ENCODE measurements at places on chromosomes 7 and 10.

GRCh38 chr7:38775506-38776175, 133.3 kb downstream of the VPS41 start:
- no peak for DNase-seq

DNA sequence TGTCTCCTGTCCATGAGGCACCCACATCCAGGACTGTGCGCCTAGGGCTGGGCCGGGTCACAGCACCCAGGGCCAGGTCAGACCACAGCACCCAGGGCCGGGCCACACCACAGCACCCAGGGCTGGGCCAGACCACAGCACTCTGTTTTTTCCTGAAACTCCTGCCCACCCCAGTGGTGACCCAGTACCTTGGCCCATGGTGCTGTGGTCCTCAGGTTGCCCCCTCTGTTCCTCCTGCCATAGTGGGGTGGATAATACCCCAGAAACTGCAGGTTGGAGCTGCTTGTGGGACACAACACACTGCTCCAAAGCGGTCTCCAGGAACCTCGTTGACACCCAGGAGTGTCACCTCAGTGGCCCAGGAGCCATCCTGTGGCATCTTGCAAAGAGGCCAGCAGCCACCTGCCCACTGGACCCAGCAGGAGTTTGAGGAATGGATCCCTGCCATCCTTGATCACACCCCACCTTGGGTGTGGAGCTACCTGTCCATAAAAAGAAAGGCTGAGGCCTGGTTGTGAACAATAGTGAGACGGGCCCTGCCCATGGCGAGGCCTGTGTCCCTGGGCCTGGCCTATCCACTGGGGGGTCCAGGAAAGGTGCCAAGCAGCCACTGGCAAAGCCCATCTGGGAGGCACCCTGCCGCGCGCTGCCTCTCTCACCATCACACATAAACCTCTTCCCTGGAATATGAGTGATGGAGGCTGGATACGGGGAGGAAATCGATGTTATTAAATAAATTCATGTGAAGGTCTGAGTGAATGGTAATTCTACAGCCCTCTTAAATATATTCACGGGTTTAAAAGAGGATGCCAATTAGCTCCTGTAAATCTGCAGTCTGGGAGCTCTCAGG, 89.0 kb downstream of the NKX6-2 start:
- no peak for DNase-seq

DNA sequence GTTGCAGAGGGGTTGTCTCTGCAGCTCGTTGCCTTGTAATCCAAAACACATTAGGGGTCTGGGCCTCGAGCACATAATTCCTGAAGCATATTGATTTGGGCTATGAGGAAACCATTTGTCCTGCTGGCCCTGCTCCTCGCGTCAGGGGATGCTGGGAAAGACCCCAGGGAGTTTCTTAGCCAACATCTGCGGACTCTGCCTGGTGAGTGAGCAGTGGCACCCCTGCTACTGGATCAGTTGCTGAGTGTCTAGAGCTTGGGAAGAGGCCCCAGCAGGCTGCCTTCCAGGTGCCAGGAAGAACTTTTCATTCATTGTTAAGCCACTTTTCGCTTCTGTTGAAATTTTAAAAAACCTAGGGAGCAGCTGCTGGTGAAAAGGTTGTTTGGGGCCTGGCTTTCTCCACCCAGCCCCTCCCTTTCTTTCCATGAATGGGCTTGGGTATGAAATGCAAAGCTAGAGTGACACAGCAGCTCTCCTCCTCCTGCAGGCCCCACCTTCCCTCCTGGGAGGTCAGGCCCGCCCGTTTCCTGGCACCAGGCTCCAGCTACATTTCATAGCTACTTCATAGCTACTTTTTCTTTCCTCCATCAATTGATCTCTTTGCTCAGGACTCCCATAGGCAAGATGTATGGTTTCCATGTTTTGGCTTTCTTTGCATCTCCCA, 26.8 kb downstream of the TACR2 start:
- no peak for DNase-seq

DNA sequence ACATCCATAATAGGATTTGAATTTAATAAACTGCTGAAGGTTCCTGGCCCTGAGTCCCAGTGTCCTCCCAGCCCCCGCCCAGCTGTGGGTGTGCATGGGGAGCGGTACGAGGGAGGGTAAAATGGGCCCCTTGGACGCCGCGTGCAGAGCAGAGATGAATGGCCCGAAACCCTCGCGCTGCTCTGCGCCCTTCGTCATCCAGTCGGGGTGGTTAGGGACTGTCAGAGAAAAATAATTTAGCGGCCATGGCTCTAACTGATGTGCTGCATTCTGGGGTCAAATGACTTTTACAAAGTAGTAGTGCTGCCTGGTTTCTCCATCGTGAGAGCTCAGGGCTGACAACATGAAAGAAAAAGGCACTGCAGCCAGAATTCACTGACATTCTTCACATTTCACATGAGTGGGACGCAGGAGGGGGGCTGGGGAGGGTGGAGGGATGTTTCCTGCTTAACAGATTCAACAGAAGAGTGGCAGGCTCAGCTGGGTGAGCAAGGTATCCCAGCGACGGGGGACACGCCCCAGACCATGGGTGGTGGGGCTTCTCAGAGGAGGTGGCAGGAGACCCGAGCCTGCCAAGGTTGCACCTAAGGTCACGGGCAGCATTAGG, 304.5 kb downstream of the WDR37 start:
- DNase-seq: no peak

- DNase-seq: no peak
Observed at GRCh38 chr10:88763441-88763840, 3.6 kb downstream of the LIPN start.

GRCh38 chr7:37284805-37285231, 163.8 kb downstream of the ELMO1 start:
- DNase-seq: peak; percentile 13

GRCh38 chr7:96266015-96266414, 55.9 kb downstream of the SLC25A13 start:
- no peak for DNase-seq

DNA sequence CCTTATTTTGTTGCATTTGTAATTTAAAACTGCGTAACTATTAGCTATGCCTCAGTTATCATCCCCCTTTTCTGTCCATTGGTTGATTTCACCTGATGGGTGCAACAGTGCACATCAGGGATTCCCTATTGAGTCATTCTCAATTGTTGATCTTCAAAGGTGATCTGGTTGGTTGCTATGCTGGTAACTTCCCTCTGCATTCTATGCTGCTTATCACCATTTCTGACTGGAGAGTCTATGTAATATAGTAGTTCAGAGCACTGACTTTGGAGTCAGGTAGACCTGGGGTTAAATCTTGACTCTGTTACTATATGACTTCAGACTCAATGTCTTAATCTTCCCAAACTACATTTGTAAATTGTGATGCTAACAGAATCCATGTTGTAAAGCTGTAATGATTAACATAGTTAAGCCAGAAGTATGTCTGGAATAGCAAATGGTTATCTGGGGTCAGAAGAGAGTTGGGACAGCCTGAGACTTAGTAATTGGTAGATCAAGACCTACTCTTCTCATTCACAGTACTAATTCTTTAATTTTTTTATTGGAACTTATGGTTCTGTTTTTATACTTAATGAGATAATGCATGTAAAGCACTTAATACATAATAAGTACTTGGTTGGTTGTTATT, 38.1 kb downstream of the EXOC6 start:
- no peak for DNase-seq

DNA sequence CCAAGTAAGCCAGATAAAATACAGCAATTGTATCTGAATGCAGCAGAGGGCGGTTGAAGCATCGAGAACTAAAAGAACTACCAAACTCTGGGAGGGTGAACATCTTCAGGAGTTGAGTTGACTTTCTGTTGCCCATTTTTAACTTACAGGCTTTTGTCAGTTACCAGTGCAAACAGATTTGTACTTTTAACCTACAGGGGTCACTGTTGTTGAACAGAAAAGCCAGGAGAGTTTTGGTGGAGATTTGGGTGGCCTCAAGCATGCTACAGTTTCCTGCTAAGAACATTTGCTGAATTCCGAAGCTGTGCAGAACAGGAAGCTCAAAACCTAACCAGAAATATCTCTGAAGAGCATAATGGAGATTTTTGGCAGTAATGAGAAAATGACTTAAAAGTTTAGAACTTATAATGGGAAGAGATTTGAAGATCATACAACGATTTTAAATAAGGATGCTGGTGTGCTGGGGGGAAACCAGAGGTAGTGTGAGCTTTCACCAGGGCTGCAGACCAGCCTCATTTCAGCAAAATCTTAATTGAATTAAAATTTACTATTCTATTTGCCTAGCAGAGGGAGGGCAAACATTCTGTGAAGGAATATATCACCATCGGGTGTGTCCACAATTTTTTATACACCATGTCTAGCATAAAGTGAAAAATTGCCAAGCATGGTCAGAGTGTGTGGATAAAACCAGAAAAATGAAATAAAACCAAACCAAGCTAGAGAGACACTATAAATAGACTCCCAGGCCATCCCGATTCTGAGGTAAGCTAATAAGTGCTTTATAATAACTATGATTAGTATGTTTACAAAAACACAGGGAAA, 208.6 kb upstream of the CCDC6 start:
- DNase-seq: no peak

DNA sequence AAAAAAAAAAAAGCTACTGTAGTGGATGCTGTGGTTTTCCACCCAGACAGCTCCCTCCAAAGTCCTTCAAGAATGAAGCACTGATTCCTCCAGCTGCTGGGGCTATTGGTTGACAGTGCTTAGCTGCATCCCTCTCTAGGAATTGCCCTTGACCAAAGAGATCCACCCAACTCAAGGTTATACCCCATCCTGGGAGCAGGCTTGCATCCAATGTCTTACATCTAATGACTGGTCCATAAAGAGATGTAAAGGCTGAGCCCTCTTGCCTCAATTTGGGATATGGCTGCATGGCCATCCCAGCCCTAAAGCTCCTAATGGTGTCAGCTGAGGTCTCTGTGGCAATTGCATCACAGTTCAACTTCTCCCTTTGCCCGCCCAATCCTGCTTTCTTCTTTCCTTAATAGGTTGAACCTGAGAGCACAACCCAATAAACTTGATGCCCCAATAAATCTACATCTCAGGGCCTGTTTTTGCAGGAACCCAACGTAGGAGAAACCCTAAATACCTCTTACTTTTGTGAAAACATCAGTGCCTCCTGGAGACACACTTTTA, 4.4 kb downstream of the GPR37 start:
- no peak for DNase-seq

DNA sequence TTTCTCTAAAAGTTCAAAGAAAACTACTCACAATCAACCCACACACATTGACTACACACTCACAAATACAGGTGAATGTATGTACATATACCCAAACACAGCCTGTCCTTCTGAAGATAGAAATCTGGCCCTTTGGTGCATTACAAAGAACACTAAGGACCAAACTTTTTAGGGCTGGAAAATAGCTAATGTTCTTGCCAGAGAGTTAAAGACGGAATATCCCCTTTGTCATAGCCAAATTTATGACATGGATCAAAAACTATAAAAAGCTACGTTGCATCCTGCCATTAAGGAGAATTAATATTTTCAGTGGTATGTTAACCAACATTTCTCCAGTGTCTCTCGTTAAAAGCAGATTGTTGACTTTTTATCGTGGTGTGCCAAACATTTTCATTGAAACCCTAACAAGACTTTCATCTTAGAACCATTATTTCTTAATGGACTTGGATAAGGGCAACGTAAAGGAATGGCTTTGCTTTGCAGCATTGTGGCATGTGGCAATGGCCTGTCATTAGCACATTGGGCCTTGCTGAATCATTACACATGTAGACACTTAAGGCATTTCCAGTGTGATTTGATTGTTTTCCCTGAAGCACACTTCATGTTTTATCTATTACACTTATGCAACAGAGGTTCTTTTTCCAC, 150.9 kb upstream of the MEOX2 start:
- no peak for DNase-seq

DNA sequence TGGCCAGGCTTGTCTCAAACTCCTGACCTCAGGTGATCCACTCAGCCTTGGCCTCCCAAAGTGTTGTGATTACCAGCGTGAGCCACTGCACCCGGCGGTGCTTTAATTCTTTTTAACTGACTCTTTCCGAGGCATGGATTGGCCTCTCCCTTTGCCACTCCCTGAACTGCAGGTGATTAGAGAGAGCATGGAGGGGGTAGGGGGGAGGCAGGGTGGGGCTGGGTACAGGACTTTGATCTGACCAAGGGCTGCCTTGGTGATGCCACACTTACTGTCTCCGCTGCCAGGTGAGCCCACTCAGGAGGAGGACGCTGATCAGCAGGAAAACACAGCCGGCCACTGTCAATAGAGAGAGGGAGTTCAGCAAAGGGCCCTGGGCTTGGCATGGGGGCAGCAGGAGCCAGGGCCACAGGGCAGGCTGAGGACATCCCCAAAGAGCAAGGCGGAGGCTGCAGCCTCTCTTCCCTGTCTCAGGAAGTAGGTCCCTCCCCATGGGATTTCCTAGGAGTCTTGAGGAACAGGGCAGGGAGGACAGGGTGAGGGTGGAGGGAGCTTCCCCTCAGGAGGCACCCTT, 40.5 kb upstream of the IL15RA start:
- DNase-seq: no peak

- no peak for DNase-seq
Observed at GRCh38 chr10:88794731-88795130, 7.8 kb upstream of the LIPM start.

GRCh38 chr10:96830511-96831199, 1.4 kb upstream of the LCOR start:
- peak; percentile 25 for DNase-seq

DNA sequence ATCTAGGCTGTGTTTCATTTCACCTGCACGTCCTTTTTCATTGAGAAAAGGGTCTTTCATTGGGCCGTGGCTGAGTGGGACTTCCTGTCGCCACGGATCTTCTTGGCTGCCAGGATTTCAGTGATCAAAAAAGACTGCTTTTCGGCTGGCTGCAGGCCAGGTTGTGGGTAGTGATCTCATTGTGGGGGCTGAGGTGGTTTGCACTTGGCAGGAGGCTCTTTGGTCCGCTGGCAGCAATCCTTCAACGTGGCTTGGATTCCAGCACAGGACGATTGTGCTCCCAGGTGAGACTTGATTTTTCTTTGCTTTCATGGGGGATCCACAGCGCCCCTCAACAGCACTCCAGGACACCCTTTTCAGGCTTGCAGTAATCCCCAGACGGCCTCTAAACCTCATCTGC, 29.0 kb upstream of the ZNF273 start:
- DNase-seq: no peak

DNA sequence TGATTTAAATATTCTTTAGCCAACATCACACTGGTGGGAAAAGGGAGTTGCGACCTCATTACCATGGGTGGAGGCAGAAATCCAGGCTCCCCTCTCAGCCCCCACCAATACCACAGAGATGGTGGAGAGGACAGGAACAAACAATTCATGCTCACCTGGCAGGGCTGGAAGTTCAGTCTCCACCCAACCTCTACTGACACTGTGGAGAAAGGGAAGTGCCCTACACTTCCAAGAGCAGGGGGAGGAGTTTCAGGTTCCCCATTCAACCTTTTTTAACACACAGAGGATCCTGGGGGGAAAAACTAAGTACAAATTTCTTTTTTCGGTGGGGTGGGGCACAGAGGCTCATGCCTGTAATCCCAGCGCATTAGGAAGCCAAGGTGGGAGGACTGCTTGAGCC, 210.1 kb upstream of the KCTD7 start:
- no peak for DNase-seq
